ENCODE measurements at places on chromosomes 7 and 10. TPM values are rescaled to one million over a fixed set of nuclear protein-coding genes. Genes with fewer than 3 reads are reported as not detected.

GRCh38 chr10:118569241-118569881 is 26.1 kb downstream of the PRLHR start:
- DNase-seq = no peak

- no peak for DNase-seq
Observed at GRCh38 chr7:131959106-131959812, 402.8 kb upstream of the PODXL start.

DNA sequence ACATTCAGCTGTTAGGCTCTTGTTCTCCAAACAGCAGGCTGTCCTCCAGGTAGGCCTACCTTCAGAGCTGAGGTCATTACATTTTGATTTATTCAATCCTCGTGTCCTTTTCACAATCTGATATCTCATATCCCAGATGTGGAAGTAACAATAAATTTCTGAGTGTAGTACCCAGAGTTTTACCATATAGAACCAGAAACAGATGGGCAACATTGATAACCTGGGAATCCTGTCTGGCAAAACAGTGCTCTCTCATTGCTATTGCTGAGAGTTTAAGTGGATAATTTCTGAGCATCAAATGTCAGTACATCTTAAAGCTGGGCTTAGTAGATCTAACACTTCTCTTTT is 1007.8 kb downstream of the REEP3 start:
- DNase-seq = no peak

GRCh38 chr7:157403646-157404401 is 67.0 kb downstream of the DNAJB6 start:
- no peak for DNase-seq

The FOXI2 gene
- polyA plus RNA-seq = not detected

DNA sequence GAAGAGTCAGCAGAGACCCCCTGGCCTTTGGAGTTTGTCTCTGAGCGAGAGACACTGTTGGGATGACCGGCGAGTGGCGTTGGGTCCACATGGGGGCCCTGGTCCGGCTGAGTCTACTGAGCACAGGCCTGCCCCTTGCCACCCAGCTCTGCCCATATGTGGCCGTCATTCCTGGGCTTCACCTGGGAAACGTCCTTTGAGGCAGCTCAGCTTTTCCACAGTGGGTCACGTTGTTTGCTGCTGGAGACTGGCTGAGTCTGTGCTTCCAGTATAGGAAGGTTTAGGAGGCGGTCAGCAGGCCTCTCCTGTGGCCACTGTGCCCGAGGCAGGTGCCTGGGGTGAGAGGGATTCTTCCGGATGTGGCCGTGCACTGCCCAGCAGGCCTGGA is 17.1 kb downstream of the ADAM8 start:
- no peak for DNase-seq

- DNase-seq = peak; percentile 69
Observed at GRCh38 chr10:63206997-63207811, 74.1 kb downstream of the NRBF2 start.

DNA sequence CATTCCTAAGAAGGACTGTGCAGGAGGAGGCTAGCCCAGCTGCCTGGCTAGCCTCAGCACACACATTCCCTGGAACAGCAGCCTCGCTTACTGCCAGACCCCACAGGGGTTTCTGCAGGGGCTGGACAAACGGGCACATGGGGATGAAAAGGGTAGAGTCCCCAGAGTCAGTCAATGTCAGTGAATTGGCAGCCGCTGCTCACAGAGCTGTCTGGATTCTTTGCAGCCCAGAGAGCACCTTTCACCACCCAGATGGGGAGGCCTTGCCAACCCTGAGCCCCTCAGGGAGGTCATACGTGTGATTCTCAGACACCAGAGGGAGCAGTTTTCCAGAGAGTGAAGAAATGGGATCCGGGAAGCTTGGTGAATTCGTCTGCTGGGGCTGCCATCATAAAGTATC is 143.3 kb downstream of the KCNMA1 start:
- DNase-seq = no peak

The WNT16 gene
- polyA plus RNA-seq = not detected

DNA sequence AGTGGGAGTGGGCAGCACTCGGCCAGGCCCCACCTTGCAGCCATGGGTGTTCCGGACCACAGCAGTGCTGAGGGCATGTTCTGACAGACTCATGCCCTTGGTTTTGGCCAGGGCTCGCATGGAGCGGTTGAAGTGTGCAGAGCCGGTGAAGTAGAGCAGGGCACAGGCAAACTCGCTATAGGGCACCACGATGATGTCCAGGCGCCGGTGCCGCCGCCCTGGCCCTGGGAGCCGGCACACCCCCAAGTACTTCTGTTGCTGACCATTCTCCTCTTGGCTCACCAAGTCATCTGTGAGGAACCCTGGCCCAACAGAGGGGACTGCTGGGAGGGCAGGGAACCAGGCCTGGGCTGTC is 8.6 kb downstream of the POLL start:
- no peak for DNase-seq

DNA sequence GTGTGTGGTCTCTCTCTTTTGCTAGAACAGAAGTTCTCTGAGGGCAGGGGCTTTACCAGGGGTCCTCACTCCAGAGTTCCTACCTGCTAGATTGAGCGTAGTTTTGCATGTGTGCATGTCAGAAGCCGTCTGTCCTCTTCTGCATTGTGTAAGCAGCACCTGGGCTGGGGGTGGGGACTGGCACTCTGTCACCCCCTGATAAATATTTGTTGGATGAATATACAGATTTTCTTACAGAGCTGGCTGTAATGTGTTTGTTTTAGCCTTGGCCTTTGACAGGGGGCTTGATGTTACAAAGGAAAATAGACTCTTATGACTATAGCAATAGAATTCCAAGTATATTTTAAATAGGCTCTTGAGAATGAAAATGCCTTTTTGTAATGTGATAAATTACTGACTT is 46.6 kb downstream of the WDR37 start:
- DNase-seq = no peak

DNA sequence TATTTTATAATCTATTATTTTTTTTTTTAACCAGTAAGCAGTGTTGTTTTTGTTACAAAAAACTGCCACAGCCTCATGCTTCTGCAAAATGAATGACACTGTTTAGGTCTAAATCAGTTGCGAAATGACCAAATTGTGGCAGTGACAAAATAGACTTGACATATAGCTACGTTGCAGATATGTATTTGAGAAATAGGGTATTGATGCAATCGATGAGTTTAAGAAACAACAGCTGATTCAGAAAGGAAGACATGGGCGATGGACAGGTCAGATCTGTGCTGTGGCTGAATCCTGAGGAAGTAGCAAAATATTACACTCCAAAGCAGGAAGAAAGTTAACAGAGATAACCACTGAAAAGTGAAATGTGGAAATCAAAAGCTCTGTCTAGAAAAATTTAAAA is 89.0 kb upstream of the STEAP4 start:
- DNase-seq = no peak

DNA sequence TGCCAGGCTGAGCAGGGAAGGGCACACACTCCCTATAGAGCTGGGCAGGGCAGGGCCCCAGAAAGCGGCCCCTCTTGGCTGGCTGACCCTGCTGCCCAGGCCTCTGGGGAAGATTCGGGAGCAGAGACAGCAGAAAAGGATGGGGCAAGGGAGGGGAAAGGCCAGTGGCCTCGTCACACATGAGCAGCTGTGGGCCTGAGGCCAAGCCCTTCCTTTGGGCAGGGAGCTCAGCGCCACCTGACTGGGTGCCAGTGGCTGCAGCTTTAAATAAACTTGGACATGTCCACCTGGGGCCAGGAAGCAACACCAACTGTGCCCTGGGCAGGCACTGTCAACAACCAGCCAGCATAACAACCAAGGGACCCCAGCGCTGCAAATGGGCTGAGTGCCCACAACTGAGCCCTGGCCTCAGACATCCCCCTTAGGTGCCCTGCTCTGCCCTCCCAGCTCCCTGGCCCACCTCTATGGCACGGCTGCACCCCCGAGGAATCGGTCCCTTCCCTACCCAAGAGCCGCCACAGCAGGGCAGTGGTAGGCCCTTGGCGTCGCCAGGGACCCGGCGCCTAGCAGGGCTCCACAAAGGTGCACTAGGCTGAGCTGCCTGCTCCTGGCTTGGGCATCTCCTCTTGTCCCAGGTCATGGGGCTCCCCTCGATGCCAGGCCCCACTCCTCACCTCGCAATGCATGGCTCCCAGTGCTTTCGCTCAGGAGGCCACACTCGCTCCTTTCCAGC is 2.6 kb downstream of the CAMK2B start:
- no peak for DNase-seq

GRCh38 chr7:761101-761500 is 34.0 kb upstream of the PRKAR1B start:
- no peak for DNase-seq

Data from right lung (tissue), 10 donors.